ENCODE measurements at places on chromosomes 12 and 14.

DNA sequence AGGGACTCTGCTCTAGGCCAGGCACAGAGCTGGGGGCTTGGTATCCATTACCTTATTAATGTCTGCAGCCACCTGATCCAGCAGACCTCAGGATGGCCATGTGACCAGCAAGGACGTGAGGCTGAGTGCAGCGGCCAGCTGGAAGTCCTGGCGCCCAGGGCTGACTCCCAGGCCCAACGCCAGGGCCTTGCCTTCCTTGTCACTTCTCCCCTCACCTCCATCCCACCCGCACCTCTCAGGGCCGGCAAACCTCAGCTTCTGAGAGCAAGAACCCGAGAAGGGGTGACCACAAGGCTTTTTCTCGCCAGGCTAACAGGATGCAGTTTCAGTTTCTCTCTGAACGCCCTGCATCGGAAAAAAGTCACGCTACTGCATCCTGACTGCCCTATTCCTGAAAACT, 15.4 kb downstream of the RAB35 start:
- DNase-seq: no peak

DNA sequence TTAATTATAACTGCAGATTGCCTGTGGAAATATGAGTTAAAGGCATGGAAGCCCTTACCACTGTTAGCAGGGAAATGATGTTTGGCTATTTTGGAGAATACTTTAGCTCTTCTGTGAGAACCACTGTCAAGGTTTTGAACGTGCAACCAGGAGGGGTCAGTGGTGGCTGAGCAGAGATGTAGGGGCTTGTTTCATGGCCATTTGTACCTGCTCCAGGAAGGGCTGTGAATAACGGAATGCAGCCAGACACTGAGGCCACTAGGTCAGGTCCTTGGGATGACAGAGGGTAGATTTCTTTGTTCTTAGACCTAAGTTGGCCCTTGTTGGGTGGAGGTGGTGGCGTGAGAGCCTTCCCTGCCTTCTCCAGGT, 8.3 kb downstream of the TRAF3 start:
- no peak for DNase-seq

DNA sequence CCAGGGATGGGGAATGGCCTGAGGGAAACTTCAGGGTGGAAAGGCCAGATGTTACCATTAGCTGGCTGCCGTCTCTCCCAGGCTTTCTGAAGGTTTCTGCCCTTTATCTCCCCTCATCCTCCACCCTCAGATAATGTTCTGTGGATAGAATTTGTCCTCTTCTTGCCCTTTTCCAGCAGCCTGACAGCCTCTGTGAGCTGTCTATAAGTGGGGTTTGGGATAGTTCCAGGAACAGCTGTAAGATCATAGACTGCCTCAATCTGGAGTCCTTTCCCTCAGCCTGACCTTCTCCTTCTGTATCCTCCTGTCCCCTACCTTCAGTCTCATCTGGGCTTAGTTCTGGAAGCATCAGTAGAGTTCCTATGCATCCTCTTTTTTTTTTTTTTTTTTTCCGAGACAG, 2.8 kb upstream of the RND1 start:
- no peak for DNase-seq

GRCh38 chr12:41683023-41683422, 461.7 kb downstream of the GXYLT1 start:
- no peak for DNase-seq

DNA sequence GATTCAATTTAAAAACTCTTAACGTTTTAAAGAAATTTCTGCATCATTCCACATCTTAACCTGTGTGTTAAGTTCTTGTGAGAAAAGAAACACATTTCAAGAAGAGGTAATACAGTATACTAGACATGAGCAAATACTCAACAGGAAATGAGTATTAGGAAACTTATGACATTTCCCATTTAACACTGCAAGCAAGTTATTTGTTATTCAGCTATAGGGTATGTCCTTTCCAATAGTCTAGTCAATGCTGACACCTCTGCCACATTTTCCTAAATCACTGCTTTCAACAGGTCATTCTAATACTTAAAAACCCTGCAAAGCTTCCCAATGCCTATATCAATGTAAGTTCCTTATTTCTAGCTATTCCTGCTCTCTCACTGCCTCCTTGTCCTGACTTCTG, 93.1 kb downstream of the DDHD1 start:
- no peak for DNase-seq

- no peak for DNase-seq
These were observed 39.3 kb upstream of the AMN start for GRCh38 chr14:102883089-102883541.

GRCh38 chr14:28751467-28752058, 15.0 kb upstream of the FOXG1 start:
- no peak for DNase-seq

DNA sequence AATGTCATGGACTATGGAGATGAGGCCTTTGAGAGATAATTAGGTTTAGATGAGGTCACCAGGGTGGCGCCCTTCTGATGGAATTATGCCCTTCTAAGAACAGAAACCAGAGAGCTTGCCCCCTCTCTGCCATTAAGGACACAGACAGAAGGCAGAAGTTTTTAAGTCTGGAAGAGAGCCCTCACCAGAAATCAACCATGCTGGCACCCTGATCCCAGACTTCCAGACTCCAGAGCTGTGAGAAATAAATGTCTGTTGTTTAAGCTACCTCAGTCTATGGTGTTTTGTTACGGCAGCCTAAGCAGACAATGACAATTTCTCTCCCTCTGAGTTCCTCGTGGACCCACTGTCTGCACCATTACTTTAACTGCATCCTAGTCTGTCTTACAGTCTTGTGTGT, 382.0 kb downstream of the GXYLT1 start:
- no peak for DNase-seq

GRCh38 chr14:76995279-76996035, 33.1 kb downstream of the IRF2BPL start:
- no peak for DNase-seq

- DNase-seq: no peak
These were observed 582 bp downstream of the LRRIQ1 start for GRCh38 chr12:85036733-85037132.

GRCh38 chr12:91819132-91819447, 326.6 kb downstream of the BTG1 start:
- no peak for DNase-seq

GRCh38 chr12:39813776-39814175, 194.2 kb upstream of the ABCD2 start:
- no peak for DNase-seq

DNA sequence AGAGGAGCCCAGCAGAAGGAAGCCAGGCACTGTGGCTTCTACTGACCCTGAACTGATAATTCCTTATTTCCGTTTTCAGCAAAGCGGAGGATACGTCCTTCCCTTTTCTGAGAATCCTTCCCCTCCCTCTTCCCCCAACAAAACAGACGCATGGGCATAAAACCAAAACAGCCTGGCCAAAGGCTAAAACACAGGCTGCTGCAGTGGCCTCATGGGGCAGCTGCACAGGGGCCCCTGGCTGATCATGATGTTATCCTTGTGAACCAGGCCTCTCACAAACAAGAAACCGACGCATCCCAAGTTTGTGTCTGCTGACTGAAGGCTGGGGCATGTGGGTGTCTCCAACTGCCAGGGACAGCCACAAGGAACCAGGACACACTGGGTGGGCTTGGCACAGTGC, 23.4 kb upstream of the STON2 start:
- no peak for DNase-seq

DNA sequence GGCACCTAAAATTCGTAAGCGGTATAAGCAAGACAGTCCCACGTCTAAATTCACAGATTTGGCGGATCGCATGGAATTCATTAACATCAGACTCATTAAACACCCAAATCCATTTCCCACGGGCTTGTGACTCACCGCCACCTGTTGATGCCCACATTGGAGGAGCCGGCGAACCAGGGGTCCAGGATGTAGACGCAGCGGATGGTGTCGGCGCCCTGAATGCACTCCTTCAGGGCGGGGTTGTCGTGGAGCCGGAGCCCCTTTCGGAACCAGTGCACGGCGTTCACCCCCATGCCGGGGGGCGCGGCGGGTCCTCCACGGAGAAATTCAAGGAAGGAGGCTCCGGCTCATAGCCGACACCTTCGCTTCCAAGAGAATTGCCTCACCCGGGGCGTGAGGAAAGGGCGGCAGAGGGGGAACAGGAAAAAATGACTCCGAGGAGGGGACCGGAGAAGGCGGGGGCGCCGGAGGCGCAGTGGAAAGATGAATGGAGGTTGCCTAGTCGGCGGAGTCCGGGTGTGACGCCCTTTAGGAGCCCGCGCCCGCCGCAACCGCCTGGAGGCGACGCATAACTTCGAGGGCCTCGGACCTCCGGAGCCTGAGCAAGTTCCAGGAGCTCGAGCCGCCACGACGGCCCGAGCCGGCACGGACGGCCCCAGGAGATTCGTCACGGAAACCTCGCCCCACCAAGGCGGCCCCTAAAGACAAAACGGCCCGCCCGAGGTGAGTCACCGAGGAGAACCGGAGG, 506 bp downstream of the CRY1 start:
- peak; percentile 48 for DNase-seq

DNA sequence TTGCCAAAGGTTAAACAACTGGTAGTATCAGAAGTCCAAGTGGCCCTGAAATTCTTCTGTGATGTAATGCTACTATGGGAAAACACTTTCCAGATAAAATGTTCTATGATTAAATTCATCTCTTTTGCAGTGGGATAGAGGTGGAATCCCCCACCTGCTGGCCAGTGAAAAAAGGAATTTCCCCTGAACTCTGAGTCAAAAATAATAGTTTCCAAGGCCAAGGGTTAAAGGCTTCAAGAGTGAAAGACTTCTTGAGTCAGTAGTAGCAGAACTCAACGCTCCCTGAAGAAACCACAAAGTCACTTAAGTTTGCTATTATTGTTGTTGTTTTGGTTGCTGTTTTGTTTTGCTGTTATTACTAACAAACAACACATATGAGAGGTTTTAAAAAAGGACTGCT, 330.8 kb downstream of the SOX5 start:
- DNase-seq: no peak
